ENCODE measurements at places on chromosomes 6 and 20.

DNA sequence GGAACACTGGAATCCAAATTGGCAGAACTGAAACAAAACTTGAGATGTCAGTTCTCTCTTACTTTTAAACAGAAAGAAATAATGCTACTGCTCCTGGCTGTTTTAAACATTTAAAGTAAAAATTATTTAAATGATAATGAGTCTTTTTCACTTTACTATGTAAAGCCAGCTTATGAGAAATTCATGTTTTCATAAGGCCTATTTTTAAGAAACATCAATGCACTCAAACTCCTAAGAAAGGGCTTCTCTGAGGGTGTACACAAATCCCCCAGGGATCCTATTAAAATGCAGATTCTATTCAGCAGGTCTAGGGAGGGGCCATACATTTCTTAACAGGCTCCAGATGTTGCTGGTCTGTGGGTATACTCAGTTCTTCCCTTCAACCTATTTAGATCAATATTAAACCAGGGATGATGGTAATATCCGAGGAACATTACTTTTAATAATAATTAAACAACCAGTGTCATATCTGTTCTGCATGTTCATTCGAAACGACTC lies 2.3 kb downstream of the FERMT1 start:
- DNase-seq, result no peak

GRCh38 chr6:16803294-16804200 lies 42.3 kb upstream of the ATXN1 start:
- DNase-seq, result peak; percentile 78

DNA sequence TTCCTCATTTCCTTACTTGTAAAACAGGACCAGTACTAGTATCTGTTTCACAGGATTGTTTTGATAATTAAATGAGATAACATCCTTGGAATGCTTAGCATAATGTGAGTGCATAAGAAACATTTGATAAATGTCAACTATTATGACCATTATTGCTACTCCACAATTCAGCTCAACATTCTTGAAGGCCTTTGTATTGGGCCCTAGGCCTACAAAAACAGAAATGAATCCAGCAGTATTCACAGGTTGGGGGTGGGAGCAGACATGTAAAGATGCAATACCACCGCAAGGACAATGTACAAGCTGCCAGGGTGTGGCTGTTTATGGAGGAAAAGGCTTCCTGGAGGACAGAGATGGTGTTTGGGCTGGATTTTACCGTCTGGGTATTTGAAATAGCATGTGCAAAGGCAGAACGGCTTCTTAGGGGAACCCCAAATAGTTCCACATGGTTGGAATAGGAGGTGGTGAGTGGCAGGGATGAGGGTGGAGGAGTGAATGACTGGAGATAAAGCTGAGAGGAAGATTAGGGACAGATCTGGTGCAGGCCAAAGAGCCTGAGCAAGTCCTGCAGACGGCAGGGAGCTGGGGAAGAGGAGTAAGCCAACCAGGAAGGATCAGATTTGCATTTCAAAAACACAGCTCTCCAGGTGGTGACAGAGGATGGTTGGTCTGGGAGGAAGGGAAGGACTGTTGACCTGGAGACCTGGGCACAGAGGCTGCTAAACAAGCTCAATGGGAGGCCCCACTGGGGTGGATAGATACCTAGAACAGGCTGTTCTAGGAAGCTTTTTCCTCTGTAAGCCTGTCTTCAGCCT lies 57.0 kb upstream of the EPB41L1 start:
- no peak for DNase-seq

GRCh38 chr6:168345896-168346754 lies 26.5 kb upstream of the DACT2 start:
- no peak for DNase-seq

DNA sequence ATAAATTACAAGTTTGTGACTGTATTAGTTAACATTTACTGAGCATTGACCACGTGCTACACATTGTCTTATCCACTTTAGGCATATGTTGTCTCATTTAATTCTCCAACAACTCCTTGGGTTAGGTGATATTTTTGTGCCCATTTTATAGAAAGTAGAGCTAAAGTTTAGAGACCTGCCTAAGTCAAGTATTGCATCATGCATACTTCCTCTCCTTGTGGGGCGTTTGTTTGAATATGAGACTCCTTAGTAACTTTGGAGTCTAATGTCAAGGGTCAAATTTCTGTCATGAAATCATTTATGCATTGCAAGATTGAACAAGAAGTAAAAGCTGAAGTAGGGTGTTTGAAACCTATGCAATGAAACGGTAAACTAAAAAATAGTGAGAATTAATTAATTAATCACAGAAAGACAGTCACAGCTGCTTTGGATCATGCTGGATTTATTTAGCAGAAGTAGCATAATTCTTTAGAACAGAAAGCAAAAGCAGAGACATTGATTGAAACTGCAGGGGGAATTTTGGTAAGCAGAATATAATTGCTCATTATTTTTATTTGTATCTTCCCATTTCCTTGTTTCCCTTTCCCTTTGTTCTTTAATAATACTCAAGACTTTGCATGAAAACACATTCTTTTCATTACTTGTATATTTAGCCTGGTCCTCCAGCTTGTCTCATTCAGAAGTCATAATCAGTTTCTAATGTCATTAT lies 1374.4 kb upstream of the GJE1 start:
- no peak for DNase-seq

GRCh38 chr20:63224412-63225081 lies 8.6 kb upstream of the YTHDF1 start:
- DNase-seq, result no peak
